ENCODE measurements at places on chromosomes 3 and 15.

DNA sequence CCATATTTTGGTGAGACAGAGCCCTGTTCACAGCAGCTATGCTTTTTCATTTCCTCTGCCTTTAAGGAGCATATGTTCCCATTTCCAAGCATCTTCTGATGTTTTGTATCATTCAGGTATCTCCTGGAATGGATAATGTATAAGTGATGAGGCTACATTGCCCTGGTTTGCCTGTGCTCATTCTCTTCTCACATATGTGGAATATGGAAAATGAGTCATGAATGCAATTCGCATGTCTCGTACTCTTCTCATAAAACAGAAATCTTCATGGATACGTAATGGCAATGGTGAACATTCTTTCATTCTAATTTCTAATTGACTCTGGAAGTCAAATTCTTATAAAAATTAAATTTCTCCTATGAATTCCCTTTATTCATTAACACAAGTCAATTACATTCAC, 143.1 kb downstream of the CDIN1 start:
- DNase-seq: no peak

- DNase-seq: no peak
Measured at GRCh38 chr3:138092023-138092422, 23.4 kb downstream of the DZIP1L start.

DNA sequence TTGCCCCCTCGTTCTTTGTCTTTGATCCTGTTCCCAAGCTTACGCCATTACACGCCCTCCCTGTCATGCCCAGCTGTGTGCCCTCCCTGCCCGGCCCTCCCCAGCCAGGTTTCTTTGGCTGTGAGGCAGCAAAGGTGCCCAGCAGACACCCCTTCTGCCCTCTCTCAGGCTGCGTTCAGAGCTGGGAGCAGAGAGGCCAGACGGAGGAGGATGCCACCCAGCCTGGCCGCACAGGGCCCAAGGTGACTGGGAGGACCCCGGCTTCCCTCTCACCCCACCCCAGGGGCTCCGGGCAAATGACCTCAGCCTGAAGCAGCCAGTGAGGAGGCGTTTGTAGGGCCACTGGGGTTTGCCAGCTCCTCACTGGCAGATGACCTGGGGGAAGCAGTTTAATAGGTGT, 30.8 kb upstream of the LACTB start:
- no peak for DNase-seq

DNA sequence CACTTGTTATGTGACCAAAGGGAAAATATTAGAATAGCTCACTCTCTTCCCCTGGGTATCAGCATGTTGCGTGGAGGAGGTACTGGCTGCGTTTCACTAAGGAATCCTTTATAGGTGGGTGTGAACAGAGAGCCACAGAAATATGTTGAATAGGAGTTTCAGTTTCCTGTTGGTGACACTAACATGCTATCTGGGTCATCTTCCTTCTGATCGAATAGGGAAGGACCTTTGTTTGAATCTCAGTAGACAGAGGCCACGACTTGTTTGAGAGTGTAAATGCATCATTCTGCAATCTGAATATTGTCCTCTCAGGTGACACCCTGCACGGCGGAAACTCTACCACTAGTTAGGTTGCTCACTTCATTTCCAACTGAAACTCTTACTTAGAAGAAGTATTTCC, 157.9 kb upstream of the SLC2A2 start:
- no peak for DNase-seq

DNA sequence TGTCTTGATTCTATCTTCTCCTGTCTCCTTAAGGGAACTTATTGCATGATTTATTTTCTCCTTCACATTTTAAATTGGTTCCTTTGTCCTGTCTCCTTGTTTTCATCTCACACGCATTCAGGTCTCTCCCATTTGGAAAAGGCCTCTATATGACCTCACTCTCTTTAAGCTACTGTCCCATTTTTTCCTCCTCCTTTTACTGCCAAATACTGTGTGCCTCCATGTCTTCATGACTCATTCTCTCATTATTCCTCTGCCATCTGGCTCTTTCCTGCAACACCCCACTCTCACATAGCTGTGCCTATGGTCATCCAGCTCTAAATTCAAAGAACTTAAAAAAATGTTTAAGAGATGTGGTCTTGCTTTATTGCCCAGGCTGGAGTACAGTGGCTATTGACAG, 48.0 kb downstream of the TYRO3 start:
- no peak for DNase-seq

GRCh38 chr3:115689928-115690327, 66.6 kb downstream of the GAP43 start:
- DNase-seq: no peak

GRCh38 chr3:111040959-111041358, 30.7 kb upstream of the NECTIN3 start:
- DNase-seq: no peak

GRCh38 chr3:56368846-56369245, 99.4 kb downstream of the ERC2 start:
- DNase-seq: no peak

GRCh38 chr15:92914768-92915221, 14.7 kb downstream of the CHD2 start:
- no peak for DNase-seq

GRCh38 chr3:13547591-13548371, 1.1 kb upstream of the FBLN2 start:
- no peak for DNase-seq

DNA sequence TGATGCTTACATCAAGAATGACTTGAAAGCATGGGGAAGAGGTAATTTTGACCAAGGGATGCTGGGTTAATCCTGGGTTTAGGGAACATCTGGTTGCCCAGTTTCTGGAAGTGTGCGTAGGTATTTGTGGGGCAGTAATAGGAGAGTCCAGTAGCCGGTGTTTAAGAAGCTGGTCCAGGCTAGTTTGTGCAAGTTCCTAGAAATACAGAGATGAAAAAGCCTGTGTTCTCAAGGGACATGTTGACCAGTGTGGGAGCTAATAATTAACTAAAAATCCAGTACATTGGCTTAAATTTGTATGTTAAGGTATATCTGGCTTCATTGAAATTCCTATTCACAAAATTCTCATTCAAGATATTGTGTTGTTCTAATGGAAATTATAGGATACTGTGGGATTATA, 51.2 kb downstream of the UBE2E2 start:
- no peak for DNase-seq

DNA sequence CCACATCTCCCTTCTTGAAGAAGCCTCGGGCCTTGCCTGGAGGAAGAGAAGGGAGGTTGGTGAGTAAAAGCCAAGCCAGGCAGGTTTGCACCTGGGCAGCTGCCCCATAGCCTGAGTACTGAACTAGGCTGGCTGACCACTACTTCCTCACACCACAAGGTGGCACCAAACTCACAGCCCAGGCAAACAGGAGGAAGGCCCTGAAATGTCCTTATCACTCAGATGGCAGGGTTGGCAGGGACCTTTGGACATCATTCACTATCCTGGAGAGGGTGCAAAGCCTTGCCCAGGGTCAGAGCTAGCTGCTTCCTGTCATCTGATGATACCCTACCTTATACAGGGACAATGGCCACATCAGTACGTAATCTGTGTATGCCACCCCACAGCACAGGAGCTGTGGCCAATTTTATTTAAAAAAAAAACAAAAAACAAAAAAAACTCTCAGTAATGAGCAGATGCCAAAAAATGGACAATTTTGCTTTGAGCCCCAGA, 2.2 kb upstream of the GRAMD2A start:
- peak; percentile 95 for DNase-seq

Measured in lower leg skin (tissue), 4 donors.